ENCODE measurements at places on chromosomes 2 and 18. TPM values are rescaled to one million over a fixed set of nuclear protein-coding genes. Genes with fewer than 3 reads are reported as not detected.

- H3K27me3 ChIP-seq = no peaks in the 10 kb centered on the region
- DNase-seq = no peak
- no peaks in the 10 kb centered on the region for H3K4me1 ChIP-seq
- no peak overlapping the region for H3K27ac ChIP-seq
These were observed 15.2 kb downstream of the LRATD1 start for GRCh38 chr2:14647714-14648113.

Gene CCDC85A
- not detected for total RNA-seq

DNA sequence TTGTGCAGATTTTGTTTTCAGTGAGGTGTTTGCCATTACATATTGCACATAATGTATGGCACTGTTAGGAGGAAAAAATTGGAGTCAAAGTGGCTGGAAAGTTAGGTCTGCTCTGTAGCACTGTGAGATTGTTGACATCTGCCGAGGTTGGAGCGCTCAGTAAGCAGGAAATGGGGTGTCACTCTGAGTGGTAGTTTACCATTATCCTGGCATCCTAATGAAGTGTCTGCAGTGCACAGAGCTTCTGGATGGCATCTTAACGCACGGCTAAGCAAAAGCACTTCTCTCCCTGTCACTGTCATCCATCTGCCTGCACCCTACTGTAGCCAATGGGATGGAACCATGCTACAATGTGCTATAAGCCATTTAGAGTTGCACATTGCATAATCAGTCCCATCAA lies 561.9 kb downstream of the ARHGAP15 start:
- peaks cover 8% of the 10 kb centered on the region for H3K4me1 ChIP-seq
- peak overlapping the region; percentile 13 for H3K27ac ChIP-seq
- DNase-seq = no peak
- peaks cover 15% of the 10 kb centered on the region for H3K36me3 ChIP-seq

DNA sequence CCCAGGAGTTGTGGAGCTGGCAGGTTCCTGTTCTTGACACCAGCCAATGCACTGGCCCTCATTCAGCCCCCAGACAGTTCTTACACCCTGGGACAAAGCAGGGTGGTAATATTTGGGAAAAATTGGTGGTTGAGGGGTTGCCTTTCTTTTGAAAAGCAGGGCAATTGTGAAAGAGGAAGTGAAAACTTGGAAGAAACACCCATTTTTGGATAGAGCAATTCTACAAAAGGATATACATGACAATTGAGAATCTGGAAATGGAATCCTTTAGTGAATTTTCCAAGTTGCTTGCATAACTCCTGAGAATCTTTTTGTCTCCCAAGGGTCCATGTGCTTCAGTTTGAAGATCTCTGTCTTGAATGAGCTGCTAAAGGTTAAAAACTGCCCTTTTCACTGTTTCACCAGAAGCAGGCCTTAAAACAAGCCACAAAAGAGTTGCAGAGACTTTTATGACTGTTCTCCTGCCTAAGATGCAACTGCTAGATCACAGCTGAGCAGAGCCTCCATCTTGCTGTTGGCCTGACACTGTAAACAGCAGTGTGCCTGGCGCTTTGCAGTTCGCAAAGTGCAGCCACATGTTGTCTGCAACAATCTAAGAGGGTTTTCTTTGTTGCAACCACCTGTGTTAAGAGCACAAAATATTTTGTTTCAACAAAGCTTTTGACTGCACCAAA lies 11.8 kb downstream of the COL4A4 start:
- H3K27me3 ChIP-seq = peaks cover 38% of the 10 kb centered on the region
- no peak for DNase-seq
- no peaks in the 10 kb centered on the region for H3K36me3 ChIP-seq
- H3K4me3 ChIP-seq = no peak overlapping the region
- no peaks in the 10 kb centered on the region for H3K4me1 ChIP-seq

DNA sequence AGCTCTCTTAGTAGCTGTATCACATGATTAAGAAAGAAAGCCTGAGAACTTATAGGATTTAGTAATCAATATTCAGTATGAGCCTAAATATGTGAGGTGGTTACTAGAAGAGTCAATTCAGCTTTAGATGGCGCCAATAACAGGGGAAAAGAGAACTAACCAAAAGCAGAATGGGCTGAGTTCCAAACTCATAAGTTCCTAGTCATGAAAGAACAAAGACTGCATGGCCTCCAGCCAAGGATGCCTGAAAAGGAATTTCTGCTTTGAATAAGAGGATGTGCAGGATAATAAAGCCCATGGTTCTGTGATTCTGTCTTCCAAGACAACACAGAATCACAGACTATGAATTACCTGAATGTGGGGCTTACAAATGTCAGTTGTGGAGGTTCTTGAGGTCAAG lies 196.5 kb downstream of the SATB2 start:
- no peak overlapping the region for H3K27ac ChIP-seq
- H3K36me3 ChIP-seq = no peaks in the 10 kb centered on the region
- H3K27me3 ChIP-seq = no peaks in the 10 kb centered on the region
- H3K4me3 ChIP-seq = no peak overlapping the region

DNA sequence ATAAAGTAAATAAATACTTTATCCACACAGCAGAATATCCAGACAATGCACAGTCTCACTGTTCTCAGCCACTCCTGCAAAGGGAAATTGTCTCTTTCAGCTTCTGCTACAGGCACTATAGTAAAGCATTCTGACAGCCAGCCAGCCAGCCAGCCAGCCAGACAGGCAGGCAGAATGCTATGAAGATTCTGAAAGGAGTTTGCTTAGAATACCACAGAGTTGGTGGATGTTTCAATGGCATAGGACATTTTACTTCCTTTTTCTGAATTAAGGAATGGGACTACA lies 116.1 kb upstream of the CYP26B1 start:
- H3K4me3 ChIP-seq = no peak overlapping the region
- no peaks in the 10 kb centered on the region for H3K4me1 ChIP-seq
- no peak for DNase-seq

GRCh38 chr2:107380912-107381311 lies 445.8 kb upstream of the RGPD4 start:
- no peak for DNase-seq
- H3K27ac ChIP-seq = no peak overlapping the region
- no peaks in the 10 kb centered on the region for H3K27me3 ChIP-seq

GRCh38 chr2:199468561-199469513 lies 11.1 kb upstream of the SATB2 start:
- H3K27ac ChIP-seq = peak overlapping the region; percentile 29
- peak overlapping the region; percentile 29 for H3K4me3 ChIP-seq
- peaks cover 21% of the 10 kb centered on the region for H3K4me1 ChIP-seq
- H3K36me3 ChIP-seq = no peaks in the 10 kb centered on the region
- DNase-seq = no peak

- H3K4me1 ChIP-seq = no peaks in the 10 kb centered on the region
- H3K4me3 ChIP-seq = no peak overlapping the region
- DNase-seq = no peak
- H3K36me3 ChIP-seq = no peaks in the 10 kb centered on the region
- peaks cover 8% of the 10 kb centered on the region for H3K27me3 ChIP-seq
These were observed 60.2 kb downstream of the LYPD6B start for GRCh38 chr2:149098701-149099100.

Data from activated naive CD8-positive, alpha-beta T cell treated with anti-CD3 and anti-CD28 coated beads for 36 hours (primary cell).